ENCODE measurements at places on chromosomes 7 and 10.

DNA sequence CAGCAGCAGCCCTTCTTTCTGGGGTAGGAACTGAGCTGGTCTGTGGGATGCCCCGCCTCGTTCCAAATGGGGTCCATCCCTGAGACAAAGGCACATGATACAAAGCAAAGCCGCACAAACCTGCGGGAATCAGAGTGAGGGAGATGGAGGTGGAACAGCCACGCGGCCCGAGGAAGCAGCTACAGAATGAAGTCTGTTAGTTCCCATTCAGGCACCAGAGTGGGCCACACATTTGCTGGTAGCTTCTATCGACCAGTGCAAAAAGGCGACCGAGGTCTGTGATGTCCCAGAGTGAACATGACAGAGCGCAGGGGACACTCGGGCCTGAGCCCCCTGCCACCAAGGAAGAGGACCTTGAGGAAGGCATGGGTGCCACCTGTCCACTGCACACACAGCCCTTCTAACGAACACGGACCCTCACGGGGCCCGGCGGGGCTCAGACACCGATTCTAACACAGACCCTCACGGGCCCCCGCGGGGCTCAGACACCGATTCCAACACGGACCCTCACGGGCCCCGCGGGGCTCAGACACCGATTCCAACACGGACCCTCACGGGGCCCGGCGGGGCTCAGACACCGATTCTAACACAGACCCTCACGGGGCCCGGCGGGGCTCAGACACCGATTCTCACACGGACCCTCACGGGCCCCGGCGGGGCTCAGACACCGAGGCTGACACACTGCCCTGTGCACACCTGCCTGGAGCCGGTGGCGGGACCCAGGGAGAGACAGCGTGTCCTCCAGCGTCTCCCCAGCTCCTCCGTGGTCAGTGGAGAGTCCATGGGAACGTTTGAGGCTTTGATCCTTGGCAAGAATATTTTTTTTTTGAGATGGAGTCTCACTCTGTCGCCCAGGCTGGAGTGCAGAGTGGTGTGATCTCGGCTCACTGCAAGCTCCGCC, 32.8 kb upstream of the FAM20C start:
- no peak for DNase-seq

- peak; percentile 86 for DNase-seq
Observed at GRCh38 chr7:107387573-107388219, 82.2 kb upstream of the GPR22 start.

DNA sequence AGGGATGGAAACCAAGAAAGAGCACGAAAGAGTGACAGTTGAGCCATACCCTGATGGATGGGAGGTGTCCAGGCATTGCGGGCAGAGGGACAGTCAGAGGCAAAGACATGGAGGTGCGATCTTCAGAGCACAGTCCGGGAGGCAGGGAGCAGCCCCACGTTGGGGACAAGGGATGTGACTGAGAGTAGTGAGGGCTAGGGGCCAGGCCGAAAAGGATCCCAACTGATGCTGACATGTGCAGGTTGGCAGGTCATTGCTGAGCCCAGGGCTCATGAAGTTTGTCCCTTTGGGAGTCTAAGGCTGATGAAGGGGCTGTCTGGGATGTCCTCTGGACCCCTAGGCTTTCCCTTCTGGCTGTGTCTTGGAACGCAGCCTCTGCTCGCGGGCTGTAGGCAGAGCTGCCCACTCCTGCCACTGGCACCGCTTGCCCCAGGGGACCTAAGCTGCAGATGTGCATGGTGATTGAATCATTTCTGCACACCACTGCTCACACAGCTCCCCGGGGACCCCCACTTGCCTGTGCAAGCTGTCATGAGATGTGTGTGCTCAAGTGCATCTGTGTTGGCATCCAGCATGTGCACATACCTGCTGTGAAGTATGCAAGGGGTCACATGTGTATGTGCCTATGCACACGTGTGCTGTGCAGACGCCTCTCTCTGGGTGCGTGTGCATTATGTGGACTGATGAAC, 125.1 kb downstream of the ZMIZ1 start:
- DNase-seq, result no peak

DNA sequence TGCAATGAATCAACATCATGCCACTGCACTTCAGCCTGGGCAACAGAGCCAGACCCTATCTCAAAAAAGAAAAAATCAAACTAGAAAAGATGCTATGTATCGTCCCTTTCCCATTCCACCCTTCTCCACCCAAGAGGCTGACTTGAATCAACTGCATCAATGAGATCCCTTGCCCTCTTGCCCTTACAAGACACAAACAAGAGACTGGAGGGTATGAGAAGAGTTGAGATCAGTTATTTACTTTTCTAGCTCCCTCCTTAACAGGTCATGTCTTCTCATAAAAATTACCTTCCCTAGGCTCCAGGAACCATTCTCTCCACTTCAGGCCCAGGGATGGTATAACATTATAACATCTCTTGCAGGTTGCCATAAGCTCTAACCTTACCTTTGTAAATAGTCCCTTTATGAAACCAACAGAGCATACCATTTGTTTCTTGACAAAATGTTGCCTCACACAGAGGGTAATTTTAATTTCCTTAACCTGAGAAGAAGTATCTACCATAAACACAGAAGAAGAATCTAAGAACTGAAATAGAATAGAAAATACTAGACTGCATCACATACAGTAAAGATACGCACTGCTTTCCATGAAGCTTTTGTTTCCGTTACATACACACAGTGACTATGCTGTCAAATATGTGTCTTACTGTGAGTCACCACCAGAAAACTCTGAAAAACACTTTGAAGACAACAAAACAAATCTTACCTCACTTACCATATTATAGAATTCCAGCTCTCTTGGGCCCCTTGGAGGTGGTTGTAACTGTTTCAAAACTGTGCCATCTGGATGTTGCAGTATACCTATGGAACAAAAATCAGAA, 30.5 kb downstream of the IPMK start:
- DNase-seq, result peak; percentile 91

DNA sequence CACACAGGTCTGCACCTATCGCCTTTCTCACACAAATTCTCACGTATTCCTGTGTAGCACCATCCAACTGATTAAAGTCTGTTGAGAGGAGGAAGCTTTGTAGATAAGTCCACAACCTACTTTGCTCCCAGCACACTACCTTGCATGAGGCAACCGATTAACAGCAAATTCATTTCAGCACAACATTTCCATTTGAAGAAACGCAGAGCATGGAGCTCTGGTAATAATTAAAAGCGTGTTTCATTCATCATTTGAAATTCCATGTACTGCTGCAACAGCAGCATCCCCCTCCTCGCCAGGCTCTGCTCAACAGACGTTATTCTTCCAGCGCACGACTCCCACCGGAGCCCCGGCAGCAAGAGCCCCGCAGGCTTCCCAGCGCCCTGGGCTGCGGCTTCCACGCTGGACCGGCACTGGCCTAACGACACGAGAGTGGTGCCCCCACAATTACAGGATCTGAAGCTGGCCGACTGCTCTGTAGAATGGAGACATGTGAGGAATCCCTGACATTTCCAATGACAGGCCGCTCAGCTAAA, 118.8 kb downstream of the DIP2C start:
- no peak for DNase-seq

DNA sequence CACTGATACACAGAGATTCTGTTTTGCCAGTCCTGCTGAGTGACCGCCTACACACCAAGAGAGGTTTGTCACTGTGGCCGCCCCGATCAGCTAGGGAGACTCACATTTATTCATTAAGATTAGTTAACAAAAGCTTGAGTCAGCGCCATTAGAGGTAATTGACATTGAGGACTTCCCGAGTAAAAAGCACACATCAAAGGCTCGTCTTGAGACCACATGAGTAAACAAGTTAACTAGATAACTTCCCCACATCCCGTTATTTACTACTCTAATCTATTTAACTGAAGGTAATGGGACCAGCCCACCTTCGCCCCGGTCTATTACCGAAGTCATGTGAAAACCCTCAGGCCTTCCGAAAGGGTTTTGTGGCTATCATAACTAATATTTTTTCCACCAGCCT, 23.0 kb downstream of the SRRM3 start:
- DNase-seq, result no peak

DNA sequence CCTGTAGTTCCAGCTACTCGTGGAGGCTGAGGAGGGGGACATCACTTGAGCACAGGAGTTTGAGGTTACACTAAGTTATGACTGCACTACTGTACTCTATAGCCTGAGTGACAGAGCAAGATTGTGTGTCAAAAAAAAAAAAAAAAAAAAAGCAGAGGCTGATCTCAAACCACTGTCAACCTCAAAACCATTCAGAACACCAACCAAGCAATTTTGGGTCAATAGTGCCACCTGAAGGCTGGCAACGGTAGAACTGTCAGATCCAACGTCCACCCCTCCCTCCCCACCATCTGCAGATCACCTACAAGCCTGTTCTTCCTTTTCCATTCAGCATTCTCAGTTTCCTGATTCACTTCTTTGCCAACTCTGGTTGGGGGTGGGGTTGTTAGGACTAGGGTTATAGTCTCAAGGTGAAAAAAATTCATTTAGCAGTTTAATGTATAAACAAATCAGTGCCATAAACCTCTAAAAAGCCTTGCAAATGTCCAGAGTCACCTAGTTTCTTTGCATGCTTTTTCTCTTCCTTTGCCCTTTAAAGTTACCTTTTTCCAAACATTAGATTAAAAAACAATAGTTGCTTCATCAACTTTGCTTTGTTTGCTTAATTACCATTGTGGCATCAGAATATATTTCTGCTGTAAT, 2.6 kb downstream of the MRPS33 start:
- DNase-seq, result peak; percentile 72

DNA sequence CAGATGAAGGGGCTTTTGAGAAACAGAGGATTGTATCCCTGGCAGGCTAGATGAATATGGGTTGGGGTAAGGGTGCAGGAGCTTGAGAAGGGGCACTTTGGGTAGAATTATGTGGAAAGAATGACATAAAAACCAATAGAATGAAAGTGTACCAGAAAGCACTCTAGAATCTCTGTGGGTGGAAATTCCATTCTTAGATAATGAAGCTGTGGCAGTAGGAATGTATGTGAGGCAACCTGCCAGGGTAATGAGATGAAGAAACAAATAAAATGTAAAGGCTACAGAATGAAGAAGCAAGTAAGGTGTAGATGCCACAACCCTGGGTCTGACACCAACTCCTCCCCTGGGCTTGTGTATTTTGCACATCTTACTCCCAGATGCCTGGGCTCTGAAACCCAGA, 16.8 kb downstream of the NOBOX start:
- peak; percentile 91 for DNase-seq

DNA sequence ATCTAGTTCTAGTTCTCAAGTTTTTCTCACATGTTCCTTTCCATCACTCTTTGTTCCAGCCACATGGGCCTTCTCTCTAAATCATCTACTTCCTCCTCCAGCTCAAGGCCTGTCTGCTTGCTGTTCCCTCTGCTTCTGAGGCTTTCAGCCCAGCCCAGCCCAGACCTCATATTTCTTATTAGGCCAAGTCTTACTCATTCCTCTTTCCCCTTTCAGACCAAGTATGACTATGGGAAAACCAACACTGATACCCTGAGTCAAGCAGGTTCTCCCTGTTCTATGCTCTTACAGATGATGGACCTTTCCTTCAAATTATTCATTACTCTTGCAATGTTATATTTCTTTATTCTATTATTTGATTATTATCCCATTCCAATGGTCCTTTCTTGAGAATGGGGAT, 80.3 kb upstream of the SEM1 start:
- DNase-seq, result no peak

DNA sequence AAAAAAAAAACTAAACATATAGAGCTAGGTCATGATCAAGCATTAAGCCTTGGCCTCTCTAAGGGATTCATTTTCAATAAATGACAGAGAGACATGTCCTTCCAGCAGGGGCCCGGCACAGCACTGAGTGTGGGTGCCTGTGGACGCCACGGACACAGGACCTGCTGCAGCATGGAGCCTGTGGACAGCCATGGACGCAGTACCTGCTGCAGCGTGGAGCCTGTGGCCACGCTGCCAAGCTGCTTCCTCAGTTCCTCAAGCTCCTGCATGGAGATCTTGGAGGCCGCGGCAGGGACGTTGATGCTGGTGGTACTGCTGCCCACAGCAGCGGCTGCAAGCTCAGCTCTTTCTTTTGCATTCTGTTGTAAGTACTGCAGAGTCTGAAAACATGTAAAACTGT, 9.4 kb downstream of the TUBGCP2 start:
- DNase-seq, result no peak

DNA sequence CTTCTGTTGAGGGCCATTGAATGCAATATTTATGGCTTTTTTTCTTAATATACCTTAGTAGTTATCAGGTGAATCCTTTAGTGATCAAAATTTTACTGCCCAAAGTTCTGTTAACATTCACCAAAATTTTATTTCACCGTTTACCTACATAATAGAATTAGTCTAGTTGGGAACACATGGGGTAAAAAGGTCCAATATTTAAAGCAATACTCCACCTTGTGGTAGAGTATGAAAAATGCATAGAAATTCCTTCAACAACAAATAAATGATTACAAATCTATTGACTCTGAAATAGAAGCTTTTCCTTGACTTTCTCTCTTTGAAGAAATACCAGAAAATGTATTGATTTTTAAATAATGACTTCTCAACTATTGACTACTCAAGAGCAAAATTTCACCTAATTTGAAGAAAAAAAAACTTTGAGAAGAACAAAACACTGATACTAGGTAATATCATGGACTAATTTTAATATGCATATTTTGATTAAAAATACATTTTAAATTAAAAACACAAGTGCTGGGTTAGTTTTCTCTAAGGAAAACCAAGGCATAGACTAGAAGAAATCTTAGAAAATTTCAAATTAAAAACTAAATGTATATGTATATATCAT, 43.3 kb downstream of the POLR1F start:
- peak; percentile 48 for DNase-seq

DNA sequence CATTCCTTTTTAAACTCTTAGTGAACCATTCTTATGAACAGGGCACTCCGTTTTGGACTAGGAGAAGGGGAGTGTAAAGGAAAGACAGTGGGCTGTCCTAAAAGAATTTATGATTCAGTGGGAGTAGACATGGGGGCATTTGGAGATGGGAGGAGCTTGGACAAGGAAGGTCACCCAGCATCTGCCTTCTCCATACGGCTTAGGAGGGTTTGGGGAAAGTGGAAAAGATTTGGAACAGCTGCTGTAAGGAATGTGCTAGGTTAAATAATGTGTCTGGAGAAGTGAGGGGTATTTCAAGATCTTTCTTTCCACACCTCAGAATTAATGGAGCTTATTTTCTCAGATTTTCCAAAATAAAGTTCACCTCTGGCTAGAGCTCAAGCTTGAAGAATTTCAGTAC, 24.0 kb downstream of the SLC35G1 start:
- no peak for DNase-seq

Measured in astrocyte of the hippocampus (primary cell).